ENCODE measurements at places on chromosomes 12 and 14.

DNA sequence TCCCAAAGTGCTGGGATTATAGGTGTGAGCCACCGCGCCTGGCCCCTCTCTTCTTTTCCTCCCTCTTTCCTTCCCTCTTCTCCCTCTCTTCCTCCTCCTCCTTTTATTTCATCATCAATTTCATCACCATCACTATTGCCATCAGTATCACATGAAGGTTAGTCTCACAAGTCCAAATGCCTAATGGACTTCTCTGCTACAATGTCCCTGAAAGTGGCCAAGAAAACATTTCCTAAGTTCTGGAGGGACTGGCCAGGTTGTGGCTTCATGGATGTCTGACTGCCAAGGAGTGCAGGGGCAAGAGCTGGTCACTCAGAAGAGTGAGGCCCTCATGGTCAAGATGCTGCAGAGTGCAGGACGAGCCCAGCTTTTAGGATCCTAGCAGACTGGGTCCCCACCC lies 97.6 kb downstream of the SYNE3 start:
- DNase-seq: no peak

DNA sequence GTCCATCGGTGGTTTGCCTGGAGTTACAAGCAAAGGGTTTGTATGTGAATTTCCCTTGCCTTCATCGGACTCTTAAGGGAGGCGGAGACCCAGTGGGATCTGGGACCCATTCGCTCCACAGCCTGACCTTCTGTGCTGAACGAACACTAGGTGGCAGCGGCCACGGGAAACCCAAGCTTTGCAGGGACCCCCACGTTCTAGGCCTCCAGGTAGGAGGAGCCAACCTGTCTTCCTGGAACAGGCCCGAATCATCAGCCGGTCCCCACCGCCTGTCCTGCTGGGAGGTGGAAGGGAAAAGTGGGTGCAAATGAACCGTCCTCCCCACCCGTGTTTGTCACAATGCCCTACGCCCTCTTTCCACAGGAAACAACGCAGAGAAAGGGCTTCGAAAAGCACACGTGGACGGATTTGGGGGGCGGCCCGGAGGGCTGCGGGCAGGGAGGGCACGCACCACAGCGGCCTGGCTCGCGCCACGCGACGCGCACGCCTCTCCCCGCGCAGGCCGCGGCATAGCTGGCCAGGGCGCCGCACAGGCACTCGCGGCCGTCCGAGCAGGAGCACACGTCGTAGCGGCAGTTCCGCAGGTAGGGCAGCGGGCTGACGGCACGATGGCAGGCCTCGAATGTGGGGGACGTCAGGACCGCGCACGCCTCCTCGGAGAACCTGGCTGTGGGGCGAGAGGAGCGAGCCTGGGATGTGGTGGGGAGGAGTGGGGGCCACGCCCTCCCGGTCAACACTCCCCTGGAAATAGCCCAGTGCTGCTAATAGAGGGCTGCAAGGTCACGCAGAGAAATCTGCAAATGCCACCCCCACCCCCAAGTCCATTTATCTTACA lies 67.8 kb downstream of the VWF start:
- DNase-seq: no peak

DNA sequence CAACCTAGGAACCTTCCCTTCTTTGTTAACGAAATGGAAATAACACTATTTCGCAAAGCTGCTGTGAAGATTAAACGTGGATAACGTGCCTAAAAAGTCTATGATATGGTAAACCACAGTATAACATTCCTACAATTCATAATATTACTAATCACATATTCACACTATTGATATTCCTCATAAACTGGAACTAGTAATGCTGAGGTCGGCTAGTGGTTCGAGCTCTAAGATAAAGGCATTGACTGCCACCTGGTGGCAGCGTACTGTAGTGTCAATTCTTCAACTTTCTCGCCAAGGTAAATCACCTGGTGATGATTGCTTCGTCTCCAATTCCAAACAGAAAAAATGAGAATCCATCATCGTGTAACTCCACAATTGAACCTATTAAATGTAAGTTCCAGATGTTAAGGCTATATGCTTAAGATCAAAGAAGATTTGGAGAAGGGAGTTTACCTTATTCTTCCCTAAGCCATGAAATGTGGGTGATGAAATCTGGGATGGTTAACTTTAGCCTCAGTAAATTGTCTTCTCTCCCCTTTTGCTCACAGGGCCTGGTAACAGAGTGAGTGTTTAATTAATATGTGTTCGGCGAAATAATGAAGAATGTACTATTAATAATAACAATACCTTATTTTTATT lies 197.5 kb upstream of the TMEM132C start:
- DNase-seq: peak; percentile 38

DNA sequence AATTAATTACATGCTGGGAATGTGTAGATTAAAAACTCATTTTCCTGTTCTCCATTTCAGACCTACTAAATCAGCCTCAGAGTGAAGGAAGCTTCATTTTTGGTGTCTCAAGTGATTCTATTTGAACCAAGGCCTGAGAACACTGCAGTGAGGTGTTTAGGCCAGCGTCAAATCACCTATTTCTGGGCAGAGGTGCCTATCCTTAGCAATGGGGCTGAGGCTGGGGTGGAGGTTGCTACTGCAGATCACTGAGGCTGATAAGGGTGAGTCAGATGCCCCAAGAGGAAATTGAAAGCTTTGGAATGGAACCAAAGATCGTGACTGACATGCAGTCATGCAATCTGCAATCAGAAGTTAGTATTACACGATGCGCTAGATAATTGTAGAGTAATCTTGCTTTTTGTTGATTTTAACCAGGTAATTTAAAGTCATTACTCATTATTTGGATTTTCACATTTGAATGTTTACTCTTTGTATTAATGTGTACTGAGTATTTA lies 4.4 kb downstream of the TXNRD1 start:
- DNase-seq: peak; percentile 96

DNA sequence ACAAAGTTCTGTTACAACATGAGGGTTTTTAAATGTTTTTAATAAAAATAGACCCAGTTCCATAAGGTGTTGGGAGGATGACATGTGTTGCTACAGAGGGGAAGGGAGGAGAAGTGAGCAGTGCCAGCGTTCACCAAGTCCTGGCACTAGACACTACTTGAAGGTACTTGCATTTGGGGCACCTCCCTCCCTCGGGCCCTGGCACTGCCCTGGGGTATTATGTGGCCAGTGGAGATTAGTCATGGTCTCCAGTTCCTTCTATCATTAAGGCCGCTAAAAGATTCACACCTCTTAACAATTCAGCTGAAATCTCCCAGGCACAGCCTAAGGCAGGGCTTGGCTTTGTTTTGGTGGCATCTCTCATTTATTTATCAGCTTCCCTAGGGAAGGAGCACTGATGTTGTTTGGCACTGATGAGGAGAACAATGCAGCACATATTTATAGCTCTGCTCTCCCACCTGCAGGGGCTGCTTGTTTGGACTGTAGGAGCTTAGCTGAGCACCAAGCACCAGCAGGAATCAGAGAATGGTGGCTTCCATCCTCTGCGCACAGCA lies 155.5 kb upstream of the NTF3 start:
- no peak for DNase-seq
